Umbilical cord (tissue), 2 donors: ENCODE measurements at places on chromosomes 6 and 20.

DNA sequence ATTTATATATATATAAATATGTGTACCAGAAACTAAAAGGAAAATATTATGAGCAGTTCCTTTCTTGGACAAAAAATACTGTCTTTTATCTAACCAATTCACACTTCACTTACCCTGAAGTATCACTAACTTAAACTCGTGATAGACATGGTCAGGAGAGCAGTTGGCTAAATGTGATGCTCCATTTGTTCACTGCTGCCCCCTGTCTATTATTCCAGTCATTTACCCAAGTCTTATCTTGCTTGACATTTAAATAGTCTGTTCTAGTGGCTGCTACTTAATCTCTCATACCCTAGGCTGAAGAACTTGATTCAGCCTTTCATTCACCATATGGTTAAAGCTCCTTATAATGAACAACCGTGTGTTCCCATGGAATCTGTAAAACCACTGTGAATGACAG, 789.6 kb upstream of the EYS start:
- DNase-seq, result no peak

DNA sequence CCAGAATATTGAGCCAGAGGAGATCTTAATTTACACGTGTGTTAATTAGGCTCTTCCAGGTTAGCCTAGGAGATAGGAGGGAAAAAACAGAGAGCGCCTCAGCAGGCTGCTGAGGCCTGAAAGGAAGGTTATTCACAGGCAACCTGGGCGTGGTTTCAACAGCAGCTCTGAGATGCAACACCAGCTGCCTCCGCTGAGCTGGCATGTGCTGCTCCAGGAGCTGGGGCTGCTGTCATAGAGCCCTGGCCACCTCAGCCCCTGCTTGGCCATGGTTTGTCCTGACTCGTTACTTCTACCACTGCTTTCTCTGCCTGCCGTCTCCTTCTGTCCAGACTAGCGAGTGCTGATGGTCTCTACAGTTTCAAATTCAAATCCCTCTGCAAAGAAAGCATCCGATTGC, 32.4 kb upstream of the RPP40 start:
- peak; percentile 68 for DNase-seq

DNA sequence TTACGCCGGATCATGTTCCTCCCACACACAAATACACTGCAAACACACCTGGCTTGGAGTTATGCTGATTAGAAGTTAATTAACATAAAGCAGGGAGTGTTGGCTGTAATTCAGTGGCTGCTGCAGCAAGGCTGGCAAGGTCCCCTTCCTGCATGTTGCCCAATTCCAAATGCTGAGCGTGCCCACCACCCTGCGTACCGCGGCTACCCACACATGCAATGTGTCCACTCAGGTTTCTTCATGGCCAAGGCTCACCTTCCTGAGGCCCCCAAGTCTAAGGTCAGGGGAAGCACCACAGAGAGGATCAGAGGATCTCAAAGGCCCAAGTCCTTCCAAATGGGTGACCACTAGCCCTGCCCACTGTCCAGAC, 11.6 kb upstream of the PRND start:
- DNase-seq, result no peak

GRCh38 chr20:44033344-44033743, 118.7 kb downstream of the TOX2 start:
- DNase-seq, result no peak

GRCh38 chr20:49052334-49052733, 6.2 kb downstream of the CSE1L start:
- no peak for DNase-seq

DNA sequence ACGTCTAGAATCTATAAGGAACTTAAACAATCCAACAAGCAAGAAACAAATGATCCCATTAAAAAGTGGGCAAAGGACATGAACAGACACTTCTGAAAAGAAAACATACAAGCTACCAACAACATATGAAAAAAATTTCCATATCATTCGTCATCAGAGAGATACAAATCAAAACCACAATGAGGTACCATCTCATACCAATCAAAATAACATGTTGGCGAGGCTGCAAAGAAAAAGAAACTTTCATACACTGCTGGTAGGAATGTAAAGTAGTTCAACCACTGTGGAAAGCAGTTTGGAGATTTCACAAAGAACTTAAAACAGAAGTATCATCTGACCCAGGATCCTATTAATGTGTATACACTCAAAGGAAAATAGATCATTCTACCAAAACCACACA, 243.9 kb upstream of the RUNX2 start:
- no peak for DNase-seq

GRCh38 chr6:111520524-111520923, 37.5 kb upstream of the REV3L start:
- DNase-seq, result no peak

DNA sequence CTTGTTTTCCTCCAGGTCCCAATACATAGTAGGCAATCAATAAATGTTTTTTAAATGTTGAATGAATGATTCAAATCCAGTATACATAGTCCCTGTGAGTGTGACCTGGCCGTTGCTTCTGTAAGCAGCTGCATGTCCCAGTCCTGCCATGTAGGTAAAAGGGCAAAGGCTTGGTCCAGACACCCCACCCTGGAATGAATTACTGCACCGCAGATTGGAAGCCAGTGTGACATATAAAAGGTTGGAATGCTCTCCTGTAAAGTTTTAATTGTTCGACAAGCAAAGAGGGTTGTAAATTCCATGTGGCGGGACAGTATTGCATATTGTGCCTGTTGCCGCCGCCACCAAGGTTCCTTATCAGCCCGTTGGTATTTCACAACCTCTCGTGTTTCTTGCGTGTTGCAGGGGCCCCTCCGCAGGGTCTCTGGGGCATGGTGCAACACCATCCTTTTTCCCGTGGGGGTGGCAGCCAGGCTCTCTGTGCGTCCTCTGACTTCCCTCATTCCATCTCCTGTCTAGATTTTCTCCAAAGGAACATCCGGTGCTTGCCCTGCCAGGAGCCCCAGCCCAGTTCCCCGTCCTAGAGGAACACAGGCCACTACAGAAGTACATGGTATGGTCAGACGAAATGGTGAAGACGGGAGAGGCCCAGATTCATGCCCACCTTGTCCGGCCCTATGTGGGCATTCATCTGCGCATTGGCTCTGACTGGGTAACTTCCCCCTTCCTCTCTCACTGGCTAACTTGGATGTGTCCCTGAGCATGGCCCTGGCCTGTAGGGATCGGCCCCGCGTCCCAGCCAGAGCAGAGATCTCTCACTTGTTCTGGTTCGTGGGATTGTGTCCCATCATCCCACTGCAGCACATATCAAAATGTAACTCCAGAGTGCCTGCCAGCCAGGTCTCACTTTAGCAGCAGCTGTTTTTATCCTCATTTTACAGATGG, 20.3 kb downstream of the POFUT1 start:
- no peak for DNase-seq

GRCh38 chr6:126949786-126950185, 168.7 kb upstream of the RSPO3 start:
- DNase-seq, result peak; percentile 63

DNA sequence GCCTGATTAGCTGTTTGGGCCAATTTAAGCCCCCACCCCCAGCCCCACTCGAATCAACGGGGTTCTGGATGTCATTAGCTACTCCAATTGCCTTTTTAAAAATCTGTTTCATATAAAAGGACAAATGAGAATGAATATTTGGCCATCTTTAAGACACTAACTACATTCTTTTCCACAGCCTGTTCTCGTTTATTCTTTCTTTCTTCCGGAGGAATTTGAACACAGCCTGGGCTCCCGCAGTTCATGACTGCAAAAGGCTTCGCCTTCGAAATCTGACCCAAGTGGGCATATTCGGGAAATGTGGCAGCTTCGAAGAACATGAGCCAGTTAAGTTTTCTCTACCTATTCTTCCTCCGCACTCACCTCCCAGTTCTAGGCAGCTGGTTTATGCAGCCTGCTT, 49.4 kb upstream of the NFATC2 start:
- DNase-seq, result no peak

DNA sequence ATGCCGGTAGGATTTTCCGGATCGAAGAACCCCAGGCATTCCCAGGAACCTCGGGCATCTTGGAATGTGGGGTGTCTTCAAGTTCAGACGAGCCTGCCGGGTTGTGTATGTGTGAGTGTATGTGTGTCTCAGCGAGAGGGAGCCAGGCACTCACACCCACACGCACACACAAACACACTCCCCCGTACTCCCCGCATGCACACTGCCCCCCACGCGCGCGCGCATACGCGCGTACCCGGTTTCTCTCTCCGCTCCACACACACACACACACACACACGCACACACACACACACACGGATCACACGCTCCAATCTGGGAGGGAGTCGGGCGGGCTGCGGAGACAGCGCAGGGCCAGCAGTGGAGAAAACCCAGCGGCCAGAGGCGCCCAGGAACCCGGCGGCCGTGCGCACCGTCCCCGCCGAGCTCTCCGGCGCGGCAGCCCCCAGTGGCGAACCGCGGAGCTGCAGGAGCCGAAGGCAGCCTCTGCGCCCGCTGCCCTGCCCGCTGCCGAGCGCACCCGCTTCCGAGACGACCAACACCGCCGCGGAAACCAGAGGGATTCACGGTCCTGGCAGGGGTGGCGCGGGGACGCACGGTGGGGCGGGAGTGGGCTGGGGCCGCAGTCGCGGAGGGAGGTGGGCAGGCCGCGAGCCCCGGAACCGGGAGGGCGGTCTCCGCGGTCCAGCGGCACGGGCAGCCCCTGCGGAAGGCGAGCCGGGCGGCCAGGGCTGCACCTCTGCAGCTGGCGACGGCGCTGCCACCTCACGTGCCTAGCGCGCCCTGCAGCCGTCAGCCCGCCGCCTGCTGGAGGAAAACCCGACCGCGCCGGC, at the start of gene LRFN2:
TSS of gene LRFN2 (minus strand) at position 125 of the 830 bp plus-strand sequence.
- peak; percentile 64 for DNase-seq
